ENCODE measurements at places on chromosomes 12 and 14.
A peak's percentile ranks its signal among the peaks of the same experiment; 100 is the strongest.

DNA sequence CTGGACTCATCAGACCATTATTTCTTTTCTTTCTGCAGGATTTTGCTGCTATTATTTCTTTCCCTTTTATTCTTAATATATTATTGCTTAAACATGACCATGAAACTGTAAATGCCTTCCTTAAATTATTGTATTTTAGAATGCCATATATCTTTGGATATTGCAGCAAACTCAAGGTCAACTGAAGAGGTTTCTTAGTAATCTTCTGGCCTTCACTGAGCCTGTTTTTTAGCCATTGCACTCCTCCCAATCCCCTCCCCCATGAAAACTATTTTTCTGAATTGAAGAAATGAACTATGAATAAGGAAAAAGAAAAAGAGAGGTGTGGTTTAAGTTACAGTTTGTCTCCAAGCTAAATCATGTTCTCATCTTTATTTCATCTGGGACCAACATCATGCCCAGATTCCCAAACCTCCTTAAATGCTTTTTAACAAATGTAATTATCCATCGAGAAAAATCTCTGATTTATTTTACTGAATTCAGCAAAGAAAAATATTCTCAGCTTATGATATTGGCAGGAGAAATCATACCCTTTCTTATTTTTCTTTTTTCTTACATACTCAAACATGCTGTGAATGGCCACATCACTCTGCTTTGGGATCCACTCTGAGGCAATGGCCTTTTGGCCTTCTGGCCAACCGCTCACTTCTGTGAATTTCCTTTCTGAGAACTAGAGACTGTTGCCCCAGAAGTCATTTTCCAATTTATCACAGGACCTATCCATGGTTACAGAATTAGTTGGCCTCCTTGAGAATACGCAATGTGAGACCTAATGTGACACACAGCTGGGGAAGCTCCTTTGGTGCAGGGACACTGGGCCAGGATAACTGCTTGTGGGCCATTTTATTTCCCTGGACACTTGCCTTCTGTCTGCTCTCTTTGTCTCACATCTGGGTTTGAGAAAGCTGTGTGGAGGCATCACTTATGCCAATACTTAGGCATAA is 50.9 kb downstream of the IGF1 start:
- H3K36me3 ChIP-seq: no peaks in the 10 kb centered on the region
- no peak overlapping the region for H3K4me3 ChIP-seq
- no peaks in the 10 kb centered on the region for H3K4me1 ChIP-seq
- H3K27ac ChIP-seq: no peak overlapping the region
- H3K27me3 ChIP-seq: no peaks in the 10 kb centered on the region
- no peak for DNase-seq

GRCh38 chr12:92051441-92051840 is 94.2 kb downstream of the BTG1 start:
- no peak overlapping the region for H3K27ac ChIP-seq
- H3K4me3 ChIP-seq: no peak overlapping the region
- H3K4me1 ChIP-seq: peaks cover 7% of the 10 kb centered on the region
- DNase-seq: no peak

DNA sequence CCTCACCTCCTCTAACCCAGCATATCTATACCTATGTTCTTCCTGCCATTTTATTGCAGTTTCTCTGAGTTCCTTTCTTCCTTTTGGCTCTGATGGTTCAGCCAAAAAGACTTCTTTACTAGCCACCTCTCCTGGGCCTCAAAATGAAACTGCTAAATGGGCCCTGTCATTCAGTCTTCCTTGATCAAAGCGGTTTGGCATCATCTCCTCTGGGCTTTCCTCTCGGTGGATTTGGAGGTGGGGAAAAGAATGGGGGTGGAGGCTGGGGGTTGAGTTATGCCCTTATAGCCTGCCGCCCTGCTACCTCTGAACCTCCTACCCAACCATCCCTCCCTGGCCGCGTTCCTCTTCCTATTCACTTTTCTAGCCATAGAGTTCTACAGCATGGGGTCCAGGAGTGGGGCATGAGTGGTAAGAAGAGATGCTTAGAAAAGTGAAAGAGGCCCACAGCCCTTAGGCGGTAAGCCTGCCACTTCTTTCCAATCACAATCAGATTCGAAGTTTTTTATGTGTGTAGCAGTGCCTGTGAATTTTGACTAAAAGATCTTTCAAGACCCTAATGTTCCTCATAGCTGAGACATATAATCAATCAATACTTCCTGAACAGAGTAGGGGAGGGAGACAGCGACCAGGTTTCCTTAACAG is 2.5 kb downstream of the AJUBA start:
- peaks cover 3% of the 10 kb centered on the region for H3K36me3 ChIP-seq
- no peaks in the 10 kb centered on the region for H3K27me3 ChIP-seq
- peak overlapping the region; percentile 74 for H3K4me3 ChIP-seq
- no peak for DNase-seq

GRCh38 chr12:58026897-58027891 is 85.8 kb downstream of the ATP23 start:
- H3K36me3 ChIP-seq: no peaks in the 10 kb centered on the region
- peak; percentile 19 for DNase-seq
- H3K4me1 ChIP-seq: no peaks in the 10 kb centered on the region
- no peaks in the 10 kb centered on the region for H3K27me3 ChIP-seq

GRCh38 chr12:106276032-106276740 is 26.3 kb upstream of the TCP11L2 start:
- H3K4me1 ChIP-seq: peaks cover 9% of the 10 kb centered on the region
- H3K4me3 ChIP-seq: no peak overlapping the region
- DNase-seq: no peak
- H3K27ac ChIP-seq: no peak overlapping the region
- H3K36me3 ChIP-seq: no peaks in the 10 kb centered on the region

DNA sequence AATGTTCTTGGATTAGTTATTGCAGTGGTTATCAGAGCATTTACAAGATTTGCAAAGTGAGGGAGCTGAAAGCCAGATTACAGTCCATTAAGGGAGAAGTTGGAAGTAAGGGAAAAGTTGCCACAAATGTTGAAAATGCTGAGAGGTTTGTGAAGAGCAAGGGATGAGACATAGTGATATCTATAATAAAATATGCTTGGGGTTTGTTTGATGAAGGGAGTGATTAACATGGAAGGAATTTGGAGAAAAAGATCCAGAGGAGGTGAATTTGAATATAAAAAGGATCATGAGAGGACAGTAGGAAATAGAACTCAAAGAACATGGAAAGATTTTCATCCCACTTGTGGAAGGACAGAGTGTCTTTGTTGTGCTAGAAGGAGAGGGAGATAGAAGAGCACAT is 19.3 kb upstream of the CCER1 start:
- no peak for DNase-seq
- no peaks in the 10 kb centered on the region for H3K27me3 ChIP-seq
- H3K27ac ChIP-seq: no peak overlapping the region
- no peaks in the 10 kb centered on the region for H3K36me3 ChIP-seq
- H3K4me1 ChIP-seq: no peaks in the 10 kb centered on the region

Measured in cardiac muscle cell (in vitro differentiated cells and primary cell).